ENCODE measurements at places on chromosomes 2 and 18.

DNA sequence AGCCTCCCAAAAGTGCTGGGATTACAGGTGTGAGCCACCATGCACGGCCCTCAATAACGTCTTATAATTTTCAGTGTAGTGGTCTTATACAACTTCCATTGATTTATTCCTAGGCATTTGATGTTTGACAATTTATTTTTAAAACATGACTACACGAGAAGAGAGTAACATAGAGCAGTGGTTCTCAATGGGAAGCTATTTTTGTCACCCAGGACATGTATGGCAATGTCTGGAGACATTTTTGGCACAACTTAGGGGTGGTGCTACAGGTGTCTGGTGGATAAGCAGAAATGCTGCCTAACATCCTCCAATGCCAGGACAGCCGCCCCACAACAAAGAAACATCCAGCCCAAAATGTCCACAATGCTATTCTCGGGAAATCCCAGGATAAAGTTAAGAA lies 12.7 kb upstream of the ANXA4 start:
- DNase-seq, result no peak

DNA sequence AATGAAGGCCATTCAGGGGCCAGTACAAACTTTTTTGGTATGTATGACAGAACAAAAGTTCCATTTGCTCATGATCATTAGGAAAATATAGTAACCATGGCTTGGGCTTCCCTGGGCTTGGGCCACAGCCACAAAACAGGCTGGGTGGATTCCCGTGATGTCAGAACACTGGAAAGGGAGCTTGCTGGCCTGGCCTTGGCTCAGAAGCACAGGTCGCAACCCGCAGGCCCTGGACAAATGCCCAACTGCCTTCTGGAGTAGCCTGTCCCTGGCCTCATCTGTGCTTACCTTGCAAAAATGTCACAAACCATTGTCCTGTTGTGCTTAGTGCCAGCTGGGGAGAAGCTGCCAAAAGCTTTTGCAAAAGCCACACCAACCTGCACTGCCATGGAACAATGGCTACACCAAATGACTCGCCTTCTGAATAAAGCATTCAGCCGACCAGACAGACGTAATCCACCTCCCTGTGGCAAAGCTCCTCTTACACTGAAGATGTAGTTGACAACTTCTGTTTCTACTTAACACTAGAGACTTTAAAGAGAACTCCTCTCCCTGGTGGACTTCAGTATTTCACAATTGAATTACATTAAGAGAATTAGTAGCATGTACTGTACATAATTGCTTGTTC lies 125.5 kb downstream of the ANKRD44 start:
- no peak for DNase-seq

DNA sequence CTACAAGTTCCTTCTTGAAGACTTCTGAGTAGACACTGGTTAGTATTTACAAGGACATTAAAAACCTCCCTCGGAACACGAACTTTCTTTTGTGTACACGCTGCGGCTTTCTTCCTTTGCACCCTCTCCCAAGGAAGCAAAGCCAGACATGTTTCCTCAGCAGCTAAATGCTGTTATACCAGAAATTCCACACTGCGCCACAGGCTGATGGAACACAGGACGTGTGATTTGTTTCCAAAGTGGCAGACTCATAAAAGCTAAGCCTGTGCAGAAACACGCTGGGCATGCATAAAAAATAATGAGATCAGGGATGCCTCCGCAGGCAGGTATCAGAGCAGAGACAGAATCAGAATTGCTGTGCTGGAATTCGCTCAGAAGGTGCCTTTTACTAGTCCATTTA lies 73.0 kb upstream of the RGPD5 start:
- DNase-seq, result no peak

DNA sequence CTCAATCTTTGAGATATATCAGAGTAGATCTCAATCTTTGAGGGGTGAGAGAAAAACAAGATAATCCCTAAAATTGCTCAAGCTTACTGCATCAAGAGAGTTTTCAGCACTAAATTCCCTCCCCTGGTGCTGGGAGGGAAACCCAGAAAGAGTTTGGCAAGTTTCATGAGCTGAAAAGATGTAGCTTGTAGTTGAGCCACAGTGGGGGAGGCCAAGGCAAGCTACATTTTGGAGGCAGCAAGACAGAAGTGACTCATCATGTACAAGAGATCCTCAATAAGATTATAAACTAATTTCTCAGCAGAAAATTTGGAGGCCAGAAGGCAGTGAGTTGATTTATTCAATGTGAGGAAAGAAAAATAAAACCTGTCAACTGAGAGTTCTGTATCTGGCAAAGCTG lies 308.2 kb downstream of the PIEZO2 start:
- no peak for DNase-seq

DNA sequence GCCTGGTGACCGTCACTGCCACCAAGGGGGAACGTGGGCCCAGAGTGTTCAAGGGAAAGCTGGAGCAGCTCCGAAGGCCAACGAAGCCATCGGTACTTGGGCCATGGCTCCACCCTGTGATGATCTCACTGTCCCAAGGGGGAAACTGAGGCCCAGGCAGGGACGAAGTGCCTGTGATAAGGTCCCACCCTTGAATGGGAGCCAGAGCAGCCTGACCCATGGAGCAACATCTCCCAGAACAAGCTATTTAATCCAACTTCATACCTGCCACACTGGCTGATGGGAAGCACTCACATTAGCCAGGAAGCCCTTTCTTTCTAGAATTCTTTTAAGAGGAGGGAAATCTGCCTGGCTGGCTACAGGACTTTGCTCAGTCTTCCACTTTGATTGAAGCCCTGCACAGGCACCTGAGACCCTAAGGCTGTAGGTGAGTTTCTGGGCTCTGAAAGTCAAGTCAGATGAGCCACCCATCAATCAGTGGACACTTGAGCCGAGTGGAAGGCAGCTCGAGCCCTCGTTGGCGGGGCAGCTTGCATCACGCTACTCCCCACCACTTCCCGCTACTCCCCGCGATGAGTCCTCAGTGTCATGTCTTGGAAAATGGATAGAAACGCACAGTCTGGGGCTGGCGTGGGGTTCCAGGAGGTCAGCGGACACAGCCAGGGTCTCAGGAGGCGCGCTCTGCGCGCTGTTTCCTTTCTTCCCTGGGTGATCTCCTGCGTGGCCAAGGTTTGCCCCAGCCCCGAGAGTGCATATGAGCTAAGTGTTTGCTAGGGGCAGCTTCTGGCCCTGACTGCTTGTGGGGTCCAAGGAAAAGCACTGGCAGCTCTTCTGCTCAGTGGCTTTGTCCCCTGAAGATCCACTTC lies 2.5 kb upstream of the HS6ST1 start:
- DNase-seq, result no peak

DNA sequence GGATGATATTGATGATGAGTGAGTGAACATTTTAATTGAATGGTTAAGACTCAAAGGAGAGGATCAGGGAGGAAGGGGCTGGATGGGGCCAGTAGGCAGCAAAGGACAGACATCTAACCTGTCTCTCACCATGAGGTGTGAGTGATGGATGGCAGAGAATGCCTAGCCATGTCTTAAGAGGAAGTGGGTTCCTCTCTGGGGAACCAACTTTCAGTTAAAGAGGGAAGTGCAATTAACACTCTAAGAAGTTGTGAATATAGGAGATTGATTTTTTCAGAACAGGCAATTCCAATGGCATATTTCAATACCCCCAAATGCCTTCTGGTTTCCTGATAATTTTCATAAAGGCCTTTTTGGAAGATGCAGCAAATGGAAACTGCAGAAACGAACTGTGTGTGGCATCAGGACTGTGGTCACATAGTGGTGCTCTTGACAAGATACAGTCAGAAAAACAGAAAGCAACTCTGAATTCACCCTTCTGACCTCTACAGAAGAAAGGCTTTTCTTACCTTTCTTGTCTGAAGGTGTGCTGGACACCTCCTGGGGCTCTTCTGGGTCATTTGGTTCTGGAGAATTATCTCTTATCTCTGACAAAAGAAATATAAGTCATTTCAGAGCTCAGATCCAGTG lies 10.2 kb downstream of the SP110 start:
- DNase-seq, result no peak

DNA sequence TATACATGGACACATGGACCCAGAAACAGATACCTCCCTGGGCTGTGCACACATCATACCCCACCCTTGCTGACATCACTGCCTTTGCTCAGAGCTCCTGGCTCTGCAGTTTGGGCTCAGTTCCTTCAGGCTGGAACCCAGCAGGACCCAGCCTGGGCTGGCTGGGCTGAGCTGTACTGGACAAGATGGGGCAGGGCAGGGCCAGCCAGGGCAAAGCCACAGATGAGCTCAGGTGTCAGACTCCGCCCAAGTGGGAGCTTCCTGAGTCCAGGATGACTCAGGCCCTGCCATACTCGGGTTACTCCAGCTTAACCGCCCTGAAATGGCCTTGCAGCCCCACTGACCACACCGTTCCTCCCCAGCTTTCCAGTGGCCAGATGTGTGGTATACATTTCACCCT lies 284.9 kb downstream of the OSR1 start:
- no peak for DNase-seq

GRCh38 chr2:10762651-10763460 lies 41.4 kb downstream of the ATP6V1C2 start:
- DNase-seq, result no peak

GRCh38 chr2:182291296-182291695 lies 135.5 kb downstream of the PDE1A start:
- no peak for DNase-seq

- no peak for DNase-seq
These were observed 40.1 kb downstream of the SCG2 start for GRCh38 chr2:223562078-223562477.

DNA sequence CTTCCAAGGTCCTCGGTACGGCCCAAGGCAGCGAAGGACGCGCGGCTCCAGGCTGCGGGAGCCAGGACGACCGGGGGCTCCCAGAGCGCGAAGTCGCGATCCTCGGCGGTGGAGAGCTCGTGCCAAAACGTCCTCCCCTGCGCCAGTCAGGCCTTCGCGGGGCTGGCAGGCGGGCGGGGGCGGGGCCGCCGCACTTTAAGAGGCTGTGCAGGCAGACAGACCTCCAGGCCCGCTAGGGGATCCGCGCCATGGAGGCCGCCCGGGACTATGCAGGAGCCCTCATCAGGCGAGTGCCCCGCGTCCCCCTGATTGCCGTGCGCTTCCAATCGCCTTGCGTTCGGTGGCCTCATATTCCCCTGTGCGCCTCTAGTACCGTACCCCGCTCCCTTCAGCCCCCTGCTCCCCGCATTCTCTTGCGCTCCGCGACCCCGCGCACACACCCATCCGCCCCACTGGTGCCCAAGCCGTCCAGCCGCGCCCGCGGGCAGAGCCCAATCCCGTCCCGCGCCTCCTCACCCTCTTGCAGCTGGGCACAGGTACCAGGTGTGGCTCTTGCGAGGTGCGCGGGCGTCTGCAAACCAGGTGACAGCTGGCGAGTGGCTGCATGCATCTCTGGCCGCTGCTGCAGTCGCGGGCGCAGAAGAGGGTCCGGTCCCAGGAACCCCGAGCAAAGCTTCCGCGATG lies at the start of gene CIDEA:
TSS of gene CIDEA (plus strand) at position 226 of the 684 bp plus-strand sequence. CDS start at position 249, 23 bp downstream.
- no peak for DNase-seq

DNA sequence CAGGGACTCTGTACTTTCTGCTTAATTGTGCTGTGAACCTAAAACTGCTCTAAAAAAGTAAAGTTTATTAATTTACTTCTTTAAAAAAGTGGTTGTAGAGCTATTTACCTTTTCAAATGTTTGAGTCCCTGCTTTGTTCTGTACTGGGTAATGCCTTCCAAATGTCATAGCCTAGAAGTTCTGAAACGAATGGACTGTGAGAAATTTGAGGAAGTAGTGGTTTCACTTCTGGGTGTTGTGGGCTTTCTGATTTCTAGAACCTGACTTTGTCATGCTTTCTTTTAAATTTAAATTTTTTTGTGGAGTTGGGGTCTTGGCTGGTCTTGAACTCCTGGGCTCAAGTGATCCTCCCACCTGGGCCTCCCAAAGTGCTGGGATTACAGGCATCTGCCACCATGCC lies 44.6 kb downstream of the SMAD4 start:
- DNase-seq, result no peak

GRCh38 chr2:57510704-57511103 lies 535.9 kb upstream of the VRK2 start:
- DNase-seq, result no peak

GRCh38 chr2:74374509-74375205 lies 5.5 kb downstream of the DCTN1 start:
- no peak for DNase-seq

DNA sequence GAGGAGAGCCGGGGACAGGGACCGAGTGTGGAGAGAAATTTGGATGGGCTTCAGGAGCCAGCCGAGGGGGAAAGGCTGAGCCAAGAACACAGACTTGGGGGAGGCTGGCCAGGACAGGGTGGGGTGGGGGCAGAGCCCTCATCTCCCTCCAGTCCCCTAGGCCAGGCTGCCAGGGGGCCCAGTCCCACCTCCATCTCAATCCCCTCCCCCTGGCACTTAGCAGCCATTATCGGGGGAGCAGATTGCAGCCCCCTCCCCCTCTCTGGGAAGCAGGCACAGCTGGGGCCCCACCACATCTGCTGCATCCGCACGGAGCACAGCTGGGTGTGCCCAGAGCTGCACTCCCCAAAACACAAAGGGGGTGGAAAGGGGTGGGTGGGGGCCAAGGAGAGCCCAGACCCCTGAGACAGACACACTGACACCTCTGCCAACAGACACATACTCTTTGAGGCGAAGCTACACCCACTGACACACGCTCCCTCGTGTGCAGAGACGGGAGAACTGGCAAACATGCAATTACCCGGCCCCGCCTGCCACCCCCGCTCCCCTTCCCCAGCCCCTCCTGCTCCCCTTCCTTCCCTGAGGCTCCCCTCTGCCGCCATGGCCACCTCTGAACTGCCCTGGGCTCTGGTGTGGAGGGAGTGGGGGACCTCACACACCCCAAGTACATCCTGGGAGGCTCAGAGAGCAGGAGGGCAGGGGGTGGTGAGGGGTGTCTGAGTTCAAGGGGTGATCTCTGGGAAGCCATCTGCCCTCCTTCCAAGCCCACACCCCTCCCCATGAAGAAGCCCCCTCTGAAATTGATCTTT lies 5.1 kb upstream of the ASIC4 start:
- no peak for DNase-seq

DNA sequence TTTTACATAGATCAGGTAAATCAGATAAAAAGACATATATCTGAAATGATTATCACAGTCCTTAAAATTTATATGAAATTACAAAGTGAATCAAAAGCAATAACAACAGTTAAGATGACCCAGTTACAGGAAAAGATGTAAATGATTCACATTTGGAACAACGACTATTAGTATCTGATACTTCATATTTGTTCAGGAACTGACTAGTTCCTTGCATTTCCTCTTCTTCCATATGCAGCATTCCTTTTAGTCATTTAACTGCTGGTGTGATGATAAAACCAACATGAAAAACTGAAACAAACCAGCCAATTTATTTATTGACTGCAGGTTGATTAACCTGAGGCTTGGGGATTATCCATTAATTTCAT lies 75.2 kb downstream of the RBMS1 start:
- no peak for DNase-seq

GRCh38 chr2:165349181-165349580 lies 110.0 kb downstream of the SCN2A start:
- no peak for DNase-seq

- DNase-seq, result no peak
These were observed 86.6 kb downstream of the SOWAHC start for GRCh38 chr2:109700680-109701274.

GRCh38 chr2:222100704-222101699 lies 197.8 kb downstream of the PAX3 start:
- DNase-seq, result no peak
